Sigmoid colon (tissue), 7 donors: ENCODE measurements at places on chromosomes 6 and 20. TPM values are rescaled to one million over a fixed set of nuclear protein-coding genes. Genes with fewer than 3 reads are reported as not detected.

GRCh38 chr6:26075063-26075717, 12.0 kb upstream of the HFE start:
- H3K27me3 ChIP-seq, result no peaks in the 10 kb centered on the region
- no peak overlapping the region for H3K4me3 ChIP-seq
- no peak overlapping the region for H3K27ac ChIP-seq
- no peak for DNase-seq

GRCh38 chr6:4369616-4370015, 234.2 kb upstream of the ECI2 start:
- H3K27me3 ChIP-seq, result no peaks in the 10 kb centered on the region
- H3K4me3 ChIP-seq, result no peak overlapping the region
- no peaks in the 10 kb centered on the region for H3K4me1 ChIP-seq
- H3K27ac ChIP-seq, result no peak overlapping the region
- DNase-seq, result no peak

DNA sequence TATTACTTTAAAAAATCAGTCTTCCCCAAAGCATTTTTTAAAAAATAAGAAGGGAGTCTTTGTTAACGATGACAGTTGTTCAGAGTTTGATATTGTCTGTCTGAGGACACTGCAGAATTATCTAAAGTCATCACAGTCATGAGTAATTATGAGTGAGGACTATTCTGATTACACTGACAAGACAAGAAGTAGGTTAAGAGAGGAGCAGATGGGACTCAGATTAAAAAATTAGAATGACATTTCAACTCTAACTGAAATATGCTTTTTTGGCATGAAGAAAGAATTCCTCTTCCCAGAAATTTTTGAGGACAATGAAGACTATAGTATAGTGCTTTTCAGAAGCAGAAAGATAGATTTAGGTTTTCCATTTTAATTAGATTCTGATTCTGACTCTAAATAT, 456.5 kb downstream of the EPHA7 start:
- DNase-seq, result no peak
- H3K36me3 ChIP-seq, result no peaks in the 10 kb centered on the region
- H3K27me3 ChIP-seq, result no peaks in the 10 kb centered on the region
- no peak overlapping the region for H3K4me3 ChIP-seq

GRCh38 chr6:163707387-163708355, 293.2 kb downstream of the QKI start:
- no peak overlapping the region for H3K27ac ChIP-seq
- H3K4me1 ChIP-seq, result peaks cover 27% of the 10 kb centered on the region
- H3K4me3 ChIP-seq, result no peak overlapping the region
- H3K36me3 ChIP-seq, result no peaks in the 10 kb centered on the region
- DNase-seq, result no peak
- no peaks in the 10 kb centered on the region for H3K27me3 ChIP-seq

Gene HAO1
- total RNA-seq, result not detected

Gene MMP24
- total RNA-seq, result 1.4 TPM

DNA sequence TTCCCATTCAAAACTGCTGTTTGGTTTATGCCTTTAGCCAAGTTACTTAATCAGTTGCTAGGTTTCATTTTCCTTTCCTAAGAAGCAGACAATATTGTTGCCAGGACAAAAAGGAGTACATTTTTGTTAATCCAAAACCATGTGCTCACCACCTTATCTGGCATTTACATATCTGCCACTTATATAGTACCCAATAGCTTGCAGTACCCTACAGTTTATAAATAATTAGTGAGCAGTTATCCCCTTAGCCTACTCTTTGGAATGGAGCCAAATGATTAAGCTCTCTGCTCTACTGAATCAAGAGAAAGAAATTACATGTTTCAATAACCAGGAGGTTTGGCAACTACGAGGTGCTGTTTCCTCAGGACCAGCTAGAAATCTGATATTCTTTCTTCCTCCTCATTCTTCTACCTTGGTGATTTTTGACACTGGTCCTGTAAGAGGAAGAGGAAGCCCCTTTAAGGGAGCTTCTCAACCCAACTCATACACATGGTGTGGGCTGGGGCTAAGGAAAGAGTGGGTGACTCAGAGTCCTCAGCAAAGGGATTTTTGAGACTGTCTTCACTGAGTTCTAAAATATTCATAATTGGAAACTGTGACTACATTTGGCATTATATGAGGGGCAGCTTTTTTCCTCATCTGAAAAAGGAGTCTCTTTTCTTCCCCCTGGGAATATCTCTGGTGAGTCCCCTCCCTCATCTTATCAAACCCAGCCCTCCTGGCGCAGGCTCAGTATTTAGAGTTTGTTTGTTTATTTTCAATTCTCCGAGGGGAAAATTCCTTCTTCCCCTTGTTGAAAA, 1.5 kb downstream of the ZNFX1 start:
- peak overlapping the region; percentile 98 for H3K27ac ChIP-seq
- no peaks in the 10 kb centered on the region for H3K27me3 ChIP-seq
- no peaks in the 10 kb centered on the region for H3K4me1 ChIP-seq
- peak overlapping the region; percentile 98 for H3K4me3 ChIP-seq
- DNase-seq, result no peak
- peaks cover 26% of the 10 kb centered on the region for H3K36me3 ChIP-seq

Gene ULBP3
- total RNA-seq, result not detected

- H3K27ac ChIP-seq, result no peak overlapping the region
- H3K4me1 ChIP-seq, result no peaks in the 10 kb centered on the region
- H3K27me3 ChIP-seq, result no peaks in the 10 kb centered on the region
- no peak overlapping the region for H3K4me3 ChIP-seq
- no peak for DNase-seq
These were observed 587.8 kb upstream of the JAG1 start for GRCh38 chr20:11261533-11262000.

Gene AURKA
- total RNA-seq, result 1.2 TPM

- H3K4me1 ChIP-seq, result peaks cover 23% of the 10 kb centered on the region
- H3K4me3 ChIP-seq, result no peak overlapping the region
- no peak overlapping the region for H3K27ac ChIP-seq
- H3K36me3 ChIP-seq, result no peaks in the 10 kb centered on the region
These were observed 267.9 kb downstream of the PLCB1 start for GRCh38 chr20:8399947-8400346.

DNA sequence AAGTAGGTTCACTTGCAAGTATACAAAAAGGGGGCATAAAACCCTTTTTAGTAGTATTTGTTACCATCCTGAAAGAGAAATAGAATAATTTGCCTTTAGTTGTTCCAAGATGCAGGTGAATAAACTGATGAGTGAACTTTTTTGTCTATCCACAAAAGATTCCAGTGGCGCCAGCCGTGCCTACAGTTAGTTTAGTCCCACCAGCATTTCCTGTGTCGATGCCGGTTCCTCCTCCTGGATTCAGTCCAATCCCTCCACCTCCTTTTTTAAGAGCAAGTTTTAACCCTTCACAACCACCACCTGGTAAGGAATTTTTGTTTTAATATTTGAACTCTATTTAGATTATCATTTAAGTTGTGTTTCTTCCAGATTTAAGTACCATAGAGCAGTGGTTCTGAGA, 90.9 kb downstream of the SCAF8 start:
- no peaks in the 10 kb centered on the region for H3K27me3 ChIP-seq
- no peak overlapping the region for H3K27ac ChIP-seq
- peaks cover 12% of the 10 kb centered on the region for H3K4me1 ChIP-seq
- H3K4me3 ChIP-seq, result no peak overlapping the region

- no peak for DNase-seq
- H3K4me1 ChIP-seq, result no peaks in the 10 kb centered on the region
- H3K27ac ChIP-seq, result no peak overlapping the region
- no peak overlapping the region for H3K4me3 ChIP-seq
- H3K27me3 ChIP-seq, result no peaks in the 10 kb centered on the region
These were observed 27.8 kb downstream of the LRRN4 start for GRCh38 chr20:6026051-6026450.

Gene SLC32A1
- total RNA-seq, result not detected

GRCh38 chr6:163261361-163261760, 153.2 kb upstream of the QKI start:
- H3K4me1 ChIP-seq, result peaks cover 14% of the 10 kb centered on the region
- no peaks in the 10 kb centered on the region for H3K27me3 ChIP-seq
- no peak overlapping the region for H3K27ac ChIP-seq
- DNase-seq, result no peak
